ENCODE measurements at places on chromosomes 12 and 14. TPM values are rescaled to one million over a fixed set of nuclear protein-coding genes. Genes with fewer than 3 reads are reported as not detected.

GRCh38 chr14:41604721-41605531 is 1.8 kb upstream of the LRFN5 start:
- DNase-seq = no peak

GRCh38 chr12:31325524-31325875 is 450 bp downstream of the SINHCAF start:
- DNase-seq = no peak

The AREL1 gene
- 44.2 TPM for total RNA-seq

The MAP1LC3B2 gene
- 1.5 TPM for total RNA-seq

The TAS2R10 gene
- total RNA-seq = 0.25 TPM

The SLC24A4 gene
- total RNA-seq = not detected

Data from activated CD4-positive, alpha-beta T cell treated with anti-CD3 and anti-CD28 coated beads, Interleukin-2, amount 10 ng/mL, durations not matched to agents 7 days and 5 days (primary cell).